Myometrial cell (primary cell): ENCODE measurements at places on chromosomes 6 and 20. TPM values are rescaled to one million over a fixed set of nuclear protein-coding genes. Genes with fewer than 3 reads are reported as not detected.

The OR11A1 gene
- total RNA-seq = not detected in 2 replicates

The SLC22A3 gene
- not detected in 2 replicates for total RNA-seq

The YWHAB gene
- 122 and 140 TPM in 2 replicates for total RNA-seq

The KIFC1 gene
- total RNA-seq = 29.8 and 33.4 TPM in 2 replicates

The SLCO4A1 gene
- 0.89 and 3.7 TPM in 2 replicates for total RNA-seq

The DDO gene
- 1.7 and 2.1 TPM in 2 replicates for total RNA-seq
